ENCODE measurements at places on chromosomes 3 and 15. TPM values are rescaled to one million over a fixed set of nuclear protein-coding genes. Genes with fewer than 3 reads are reported as not detected.

DNA sequence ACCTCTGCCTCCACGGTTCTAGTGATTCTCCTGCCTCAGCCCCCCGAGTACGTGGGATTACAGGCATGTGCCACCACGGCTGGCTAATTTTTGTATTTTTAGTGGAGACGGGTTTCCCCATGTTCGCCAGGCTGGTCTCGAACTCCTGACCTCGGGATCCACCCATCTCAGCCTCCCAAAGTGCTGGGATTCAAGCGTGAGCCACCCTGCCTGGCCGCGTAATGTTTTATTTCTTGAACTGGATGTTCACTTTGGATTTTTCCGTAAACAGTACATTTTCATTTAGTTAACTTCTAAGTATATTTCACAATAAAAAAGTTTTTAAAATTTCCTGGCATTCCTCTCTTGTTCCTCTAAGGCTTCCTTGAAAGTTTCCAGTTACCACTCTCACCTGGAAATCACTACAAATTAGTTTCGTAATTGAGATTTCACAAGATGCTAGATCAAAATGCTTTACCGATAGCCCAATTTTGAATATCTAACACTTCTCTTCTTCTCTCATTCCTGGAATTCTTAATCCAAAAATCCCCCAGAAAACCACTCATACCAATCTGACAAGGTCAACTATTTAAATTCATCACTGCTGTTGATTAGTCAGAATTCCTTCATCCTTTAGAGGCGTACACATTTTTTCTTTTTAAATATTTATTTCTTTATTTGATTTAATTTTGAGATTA, 44.7 kb upstream of the INO80 start:
- no peak for DNase-seq

DNA sequence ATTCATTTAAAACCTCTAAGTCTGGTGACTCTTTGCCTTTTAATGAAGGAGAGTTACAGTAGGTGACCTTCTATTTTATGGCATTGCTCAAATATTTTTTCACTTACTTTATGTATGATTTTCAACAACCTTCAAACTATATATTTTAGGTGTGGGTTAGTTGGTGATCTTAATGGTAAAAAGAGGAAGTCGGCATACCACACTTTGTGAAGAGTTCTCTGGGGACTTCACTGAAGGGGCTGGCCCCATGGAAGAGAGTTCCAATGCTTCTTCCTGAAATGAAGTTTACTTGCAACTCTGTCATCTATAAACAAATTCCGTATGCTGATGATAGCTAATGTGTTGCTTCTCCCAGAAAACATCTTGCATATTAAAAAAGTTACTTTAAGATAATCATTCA, 647.0 kb upstream of the SGO1 start:
- DNase-seq, result no peak

DNA sequence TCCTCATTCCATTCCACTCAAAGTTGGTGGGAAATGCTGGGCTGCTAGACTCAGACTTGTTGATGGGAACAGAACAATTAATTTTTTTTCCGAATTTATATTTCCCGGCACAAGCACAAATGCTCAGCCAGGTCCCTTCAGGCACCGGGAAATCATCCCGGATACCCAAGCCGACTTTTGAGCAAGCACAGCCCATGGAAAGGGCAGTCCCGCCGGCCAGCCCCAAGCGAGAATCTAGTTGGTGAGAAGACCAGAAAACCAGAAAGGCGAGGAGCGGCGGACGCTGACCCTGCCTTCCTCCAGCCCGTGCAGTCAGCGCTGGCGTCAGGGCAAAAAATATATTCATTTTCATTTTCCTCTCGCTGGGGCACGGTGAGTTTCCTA, 763 bp upstream of the ZIC4 start:
- DNase-seq, result no peak

GRCh38 chr3:24829011-24829581, 334.4 kb upstream of the THRB start:
- DNase-seq, result no peak

Gene ROPN1B
- total RNA-seq, result 2.0 TPM

GRCh38 chr15:89412905-89413411, 78.3 kb upstream of the POLG start:
- no peak for DNase-seq

GRCh38 chr3:71598292-71598691, 14.8 kb upstream of the FOXP1 start:
- no peak for DNase-seq

Gene LMAN1L
- total RNA-seq, result 0.20 TPM

DNA sequence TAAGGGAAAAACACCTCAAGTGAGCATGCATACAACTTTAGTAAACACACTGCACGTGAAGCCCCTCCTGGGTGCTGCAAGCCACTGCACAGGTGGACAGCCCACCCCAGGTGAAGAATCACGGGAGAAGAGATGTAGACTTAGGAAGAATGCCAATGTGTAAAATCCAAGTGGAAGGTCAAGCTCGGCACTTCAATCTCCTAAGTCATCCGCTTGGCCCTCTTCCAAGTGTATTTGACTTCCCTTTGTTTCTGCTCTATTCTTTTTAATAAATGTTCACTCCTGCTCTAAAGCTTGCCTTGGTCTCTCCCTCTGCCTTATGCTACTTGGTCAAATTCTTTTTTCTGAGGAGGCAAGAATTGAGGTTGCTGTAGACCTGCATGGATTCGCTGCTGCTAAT, 316.6 kb downstream of the EDEM1 start:
- DNase-seq, result no peak

- DNase-seq, result no peak
Measured at GRCh38 chr15:73295630-73296286, 73.0 kb downstream of the HCN4 start.

DNA sequence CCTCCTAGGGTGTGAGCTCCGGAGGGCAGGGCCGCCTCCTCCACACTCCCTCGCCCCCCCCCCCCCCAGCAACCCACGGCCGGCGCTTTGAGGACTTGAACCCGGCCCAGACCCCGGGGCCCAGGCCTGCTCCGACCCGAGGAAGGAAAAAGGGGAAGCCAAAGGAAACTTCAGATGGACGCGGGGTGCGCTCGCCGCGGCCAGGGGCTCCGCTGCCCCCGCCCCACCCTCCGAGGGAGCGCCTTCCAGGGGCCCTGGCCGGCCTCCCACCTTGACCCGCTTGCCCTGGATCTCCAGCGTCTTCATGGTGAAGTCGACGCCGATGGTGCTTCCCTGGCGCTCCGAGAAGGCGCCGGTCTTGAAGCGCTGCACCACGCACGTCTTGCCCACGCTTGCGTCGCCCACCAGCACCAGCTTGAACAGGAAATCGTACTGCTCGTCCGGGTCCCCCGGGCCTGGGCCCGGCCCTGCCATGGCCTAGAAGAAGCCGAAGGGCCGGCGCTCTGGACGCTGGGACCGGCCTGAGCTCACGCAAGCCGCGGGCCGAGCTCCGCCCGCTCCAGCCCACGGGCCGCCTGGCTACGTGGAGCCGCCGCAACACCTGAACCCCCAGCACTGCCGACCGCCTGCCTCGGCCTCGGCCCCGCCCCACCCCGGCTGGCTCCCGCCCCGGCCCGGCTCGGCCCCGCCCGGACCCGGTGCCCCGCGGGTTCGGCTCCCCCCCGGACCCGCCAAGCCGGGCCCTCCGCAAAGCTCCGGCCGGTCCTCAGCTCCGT, 400 bp downstream of the RAB43 start:
- DNase-seq, result no peak

- no peak for DNase-seq
Measured at GRCh38 chr15:66953523-66954229, 111.7 kb upstream of the SMAD3 start.

DNA sequence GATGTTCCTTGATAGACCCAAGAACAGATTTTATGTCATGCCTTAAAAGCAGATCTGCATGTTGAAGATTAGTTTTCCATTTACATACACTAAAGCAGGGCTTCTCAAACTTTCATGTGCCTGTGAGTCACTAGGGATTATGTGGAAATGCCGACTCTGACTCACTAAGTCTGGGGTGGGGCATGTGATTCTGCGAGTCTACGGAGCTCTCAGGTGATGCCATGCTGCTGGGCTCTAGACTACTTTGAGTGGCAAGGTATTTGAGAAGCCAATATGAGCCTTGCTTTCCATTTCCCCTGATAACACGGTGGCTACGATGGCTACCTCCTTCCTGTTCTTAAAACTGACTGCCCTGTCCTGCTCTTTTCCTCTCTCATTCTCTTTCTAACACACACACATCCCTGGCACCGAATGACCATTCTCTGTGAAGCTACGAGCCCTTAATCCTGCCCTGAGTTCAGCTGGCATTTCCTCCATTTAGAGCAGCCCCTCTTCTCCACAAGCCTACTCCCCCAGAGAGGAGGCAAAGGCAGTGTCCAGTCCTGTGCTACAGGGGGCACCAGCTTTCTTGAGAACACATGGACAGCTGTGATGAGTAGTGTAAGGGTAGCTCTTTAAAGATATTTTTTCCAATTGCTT, 39.7 kb upstream of the PYGO1 start:
- DNase-seq, result no peak

DNA sequence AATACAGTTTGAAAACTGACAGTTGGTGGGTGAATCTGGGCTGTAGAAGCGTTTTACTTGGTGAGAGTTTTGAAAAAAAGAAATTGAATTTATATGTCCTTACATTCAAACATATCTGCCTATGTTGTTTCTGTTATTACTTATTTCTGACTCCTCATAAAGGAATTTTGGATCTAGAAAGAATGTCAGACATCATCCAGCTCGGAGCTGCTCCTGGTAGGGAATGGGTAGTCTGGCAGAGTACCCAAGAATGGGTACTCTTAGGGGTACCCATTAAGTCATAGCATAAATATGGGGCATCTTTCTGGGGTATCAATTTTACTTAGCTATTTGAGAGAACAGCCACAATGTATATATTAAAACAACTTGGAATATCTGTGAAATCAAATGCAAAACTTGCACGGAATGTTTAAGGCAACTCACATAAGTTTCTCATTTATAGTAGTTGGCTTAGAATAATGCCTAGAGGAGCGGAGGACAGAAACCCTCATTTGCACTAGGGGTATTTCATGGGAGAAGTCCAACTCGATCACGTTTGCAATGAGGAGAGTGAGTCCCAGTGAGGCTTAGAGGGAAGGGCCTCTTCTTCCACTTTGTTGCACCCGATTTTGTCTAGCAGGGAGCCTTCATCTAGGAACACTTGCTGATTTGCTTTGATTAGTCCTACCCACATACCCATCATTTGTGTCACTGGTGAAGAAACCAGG, 2.4 kb upstream of the LARP6 start:
- peak; percentile 89 for DNase-seq

DNA sequence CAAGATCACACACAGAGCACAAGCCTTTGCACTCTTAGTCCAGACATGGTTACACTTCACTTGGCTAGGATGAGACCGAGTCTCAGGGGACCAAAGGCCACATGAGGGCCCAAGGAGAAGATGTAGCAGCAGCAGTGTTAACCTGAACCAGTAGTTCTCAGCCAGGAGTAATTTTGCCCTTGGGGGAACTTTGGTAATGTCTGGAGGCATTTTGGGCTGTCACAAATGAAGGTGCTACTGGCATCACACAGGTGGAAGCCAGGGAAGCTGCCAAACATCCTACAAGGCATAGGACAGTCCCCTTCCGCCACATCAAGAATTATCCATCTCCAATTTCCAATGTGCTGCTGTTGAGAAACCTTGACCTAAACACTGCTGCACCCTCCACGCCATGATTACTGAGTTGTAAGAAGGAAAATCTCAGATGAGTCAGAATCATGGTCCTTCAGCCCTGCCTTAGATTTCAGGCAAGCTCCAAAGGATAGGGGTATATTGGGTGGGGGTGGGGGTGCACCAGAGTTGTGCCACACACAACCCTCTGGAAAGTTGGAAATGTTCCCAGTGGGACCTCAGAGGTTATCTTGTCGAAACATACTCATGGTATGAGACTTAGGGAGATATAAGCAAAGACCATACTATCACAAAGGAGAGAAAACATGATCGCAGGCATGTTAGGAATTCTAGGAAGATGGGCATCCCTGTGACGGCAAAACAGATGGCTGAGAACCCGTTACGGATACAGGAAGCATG, 36.2 kb downstream of the SEMA5B start:
- DNase-seq, result no peak

DNA sequence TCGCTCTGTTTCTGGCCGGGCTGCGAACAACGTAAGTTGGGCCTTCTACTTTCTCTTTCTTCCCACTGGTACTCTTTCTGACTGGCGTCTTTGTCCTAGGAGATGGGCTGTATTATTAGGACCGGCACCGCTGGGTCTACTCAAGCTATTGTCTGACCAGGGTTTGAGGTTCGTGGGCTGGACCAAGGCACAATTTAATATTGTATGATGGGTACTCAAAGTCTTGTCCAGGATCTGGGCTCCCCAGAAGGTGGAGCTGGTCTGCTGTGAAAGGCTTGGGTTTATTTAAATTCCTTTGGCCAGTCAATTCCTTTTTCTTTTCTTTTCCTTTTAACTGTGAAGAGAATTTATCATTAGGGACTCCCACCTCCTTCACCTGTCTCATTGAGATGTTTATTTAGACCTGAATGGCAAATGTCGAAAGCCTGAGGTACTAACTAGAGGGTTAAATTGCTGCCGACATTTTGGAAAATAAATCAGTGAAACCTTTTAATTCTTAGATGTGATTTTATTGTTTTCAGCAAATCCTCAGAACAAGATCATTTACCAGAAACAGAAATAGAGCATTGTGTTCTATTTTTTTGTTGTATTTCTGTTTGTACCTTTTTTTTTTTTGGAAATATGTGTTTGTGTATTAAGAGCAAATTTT, 410 bp downstream of the LRRC49 start:
- DNase-seq, result peak; percentile 83

Measured in skin of body (tissue), 3 donors.